MCF 10A (cell line): ENCODE measurements at places on chromosomes 2 and 18. TPM values are rescaled to one million over a fixed set of nuclear protein-coding genes. Genes with fewer than 3 reads are reported as not detected.

CFAP53 gene
- 2.2 and 5.0 TPM in 2 replicates for total RNA-seq

MEIS1 gene
- total RNA-seq = 4.1 and 4.4 TPM in 2 replicates

EML4 gene
- 31.2 and 34.5 TPM in 2 replicates for total RNA-seq

TLX2 gene
- not detected in 2 replicates for total RNA-seq

TMEM37 gene
- 0.17 TPM in 1 of 2 replicates, not detected in the other for total RNA-seq

ADAM23 gene
- total RNA-seq = 0.12 TPM in 1 of 2 replicates, not detected in the other
